ENCODE measurements at places on chromosomes 11 and 22. TPM values are rescaled to one million over a fixed set of nuclear protein-coding genes. Genes with fewer than 3 reads are reported as not detected.
A peak's percentile ranks its signal among the peaks of the same experiment; 100 is the strongest.

DNA sequence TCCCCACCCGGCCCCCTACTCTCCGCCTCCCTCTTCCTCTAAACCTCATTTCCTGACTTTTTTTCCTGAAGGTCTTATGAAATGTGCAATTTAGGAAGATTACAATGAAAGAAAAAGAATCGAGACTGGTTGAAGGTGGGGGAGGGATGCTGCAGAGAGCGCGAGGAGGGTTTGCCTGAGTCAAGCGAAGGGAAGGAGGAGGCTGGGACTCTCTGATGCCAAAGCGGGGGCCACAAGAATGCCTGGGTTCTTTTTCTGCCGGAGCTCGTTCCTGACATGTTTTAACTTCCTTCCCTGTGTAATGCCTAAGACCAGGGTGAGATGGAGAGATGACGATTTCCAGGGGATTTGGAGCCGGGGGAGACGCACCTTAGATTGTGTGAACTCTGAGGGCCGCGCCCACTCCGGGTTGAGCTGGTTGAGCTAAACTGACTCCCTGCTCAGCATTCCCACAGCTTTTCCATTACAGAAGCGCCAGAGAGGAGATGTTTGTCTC, 270.5 kb upstream of the SORL1-AS1 start:
- DNase-seq: no peak
- H3K27ac ChIP-seq: no peak overlapping the region
- no peak overlapping the region for H3K4me3 ChIP-seq
- peaks cover 24% of the 10 kb centered on the region for H3K27me3 ChIP-seq
- H3K36me3 ChIP-seq: peaks cover 9% of the 10 kb centered on the region

- no peak for DNase-seq
- no peak overlapping the region for H3K4me3 ChIP-seq
- H3K27me3 ChIP-seq: no peaks in the 10 kb centered on the region
- H3K4me1 ChIP-seq: no peaks in the 10 kb centered on the region
- H3K36me3 ChIP-seq: no peaks in the 10 kb centered on the region
- no peak overlapping the region for H3K27ac ChIP-seq
Observed at GRCh38 chr11:67544616-67545242, 21.5 kb upstream of the CABP2 start.

- DNase-seq: no peak
- H3K27me3 ChIP-seq: no peaks in the 10 kb centered on the region
- H3K4me3 ChIP-seq: no peak overlapping the region
- H3K4me1 ChIP-seq: no peaks in the 10 kb centered on the region
Observed at GRCh38 chr11:106482917-106483785, 405.7 kb downstream of the AASDHPPT start.

DNA sequence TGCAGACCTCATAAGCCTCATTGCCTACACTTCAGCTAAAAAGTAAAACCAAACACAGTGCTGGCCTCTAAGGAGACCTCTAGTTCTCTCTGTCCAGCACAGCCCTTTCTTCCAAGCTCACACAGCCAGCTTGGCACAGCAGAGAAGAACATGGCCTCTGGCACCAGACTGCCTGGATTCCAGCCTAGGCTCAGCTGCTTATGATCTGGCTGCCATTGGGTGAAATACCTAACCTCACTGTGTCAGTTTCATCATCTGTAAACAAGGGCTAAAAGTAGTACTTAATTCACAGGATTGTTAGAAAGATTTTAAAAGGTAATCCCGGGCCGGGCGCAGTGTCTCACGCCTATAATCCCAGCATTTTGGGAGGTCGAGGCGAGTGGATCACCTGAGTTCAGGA, 9.9 kb upstream of the ACER3 start:
- H3K4me1 ChIP-seq: no peaks in the 10 kb centered on the region
- H3K4me3 ChIP-seq: no peak overlapping the region
- H3K36me3 ChIP-seq: no peaks in the 10 kb centered on the region

DNA sequence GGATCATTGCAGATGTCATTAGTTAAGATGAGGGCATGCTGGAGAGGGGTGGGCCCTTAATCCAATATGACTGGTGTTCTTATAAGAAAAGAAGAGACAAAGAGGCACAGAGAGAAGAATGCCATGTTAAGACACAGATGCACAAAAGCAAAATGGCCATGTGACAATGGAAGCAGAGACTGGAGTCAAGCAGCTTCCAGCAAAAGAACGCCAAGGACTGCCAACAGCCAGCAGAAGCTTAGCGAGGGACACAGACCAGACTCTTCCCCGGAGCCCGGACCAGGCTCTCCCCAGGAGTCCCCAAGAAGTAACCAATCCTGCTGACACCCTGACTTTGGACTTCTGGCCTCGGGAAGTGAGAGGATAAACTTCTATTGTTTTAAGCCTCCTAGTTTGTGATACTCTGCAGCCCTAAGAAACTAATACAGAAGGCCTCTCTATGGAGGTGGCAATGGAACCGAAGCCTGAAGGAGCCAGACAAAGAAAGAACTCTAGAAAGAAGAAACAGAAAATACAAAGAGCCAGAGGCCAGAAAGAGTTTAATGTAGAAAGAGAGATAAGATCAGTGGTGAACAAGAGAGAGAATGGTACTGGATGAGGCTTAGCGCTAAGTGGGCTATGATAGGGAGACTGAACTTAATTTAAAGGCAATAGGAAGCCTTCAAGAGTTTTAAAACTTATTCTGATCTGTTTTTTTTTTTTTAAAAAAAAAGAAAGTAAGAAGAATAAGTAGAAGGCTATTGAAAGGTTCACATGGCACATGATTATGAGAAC, 27.7 kb downstream of the PRCP start:
- H3K4me3 ChIP-seq: no peak overlapping the region
- H3K36me3 ChIP-seq: peaks cover 5% of the 10 kb centered on the region
- peak overlapping the region; percentile 1 for H3K27ac ChIP-seq
- peaks cover 13% of the 10 kb centered on the region for H3K4me1 ChIP-seq

DNA sequence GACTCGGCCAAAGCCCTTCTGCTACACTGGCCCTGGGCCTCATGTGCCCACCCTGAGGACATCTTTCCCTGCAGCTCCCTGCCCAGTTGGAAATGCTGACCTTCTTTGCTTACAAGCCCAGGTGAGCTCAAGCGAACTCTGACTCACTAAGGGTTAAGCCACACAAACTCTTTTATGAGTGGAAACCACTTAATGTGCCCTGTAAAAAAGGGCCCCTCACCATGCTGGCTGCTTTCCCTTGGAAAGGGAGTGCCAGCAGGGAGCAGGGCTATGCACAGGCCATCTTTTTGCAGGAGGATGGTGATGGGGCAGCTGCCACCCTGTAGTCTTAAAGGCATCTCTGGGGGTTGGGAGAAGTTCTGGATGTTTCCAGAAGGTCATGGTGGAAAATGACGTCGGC, 18.7 kb downstream of the EHF start:
- H3K36me3 ChIP-seq: no peaks in the 10 kb centered on the region
- H3K4me1 ChIP-seq: peaks cover 3% of the 10 kb centered on the region
- no peak for DNase-seq
- H3K4me3 ChIP-seq: no peak overlapping the region

GRCh38 chr11:60280412-60280811, at the start of gene MS4A4A:
TSS of gene MS4A4A (plus strand) at chr11:60280666. CDS start at chr11:60280676, 10 bp downstream.
- H3K27ac ChIP-seq: no peak within 1 kb of the TSS
- H3K4me3 ChIP-seq: no peak within 1 kb of the TSS
- DNase-seq: no peak
- no peaks in the 10 kb centered on the region for H3K36me3 ChIP-seq
- H3K27me3 ChIP-seq: peaks cover 17% of the 10 kb centered on the region
- H3K4me1 ChIP-seq: no peaks in the 10 kb centered on the region

GRCh38 chr11:134583397-134583990, 171.5 kb upstream of the B3GAT1 start:
- peaks cover 43% of the 10 kb centered on the region for H3K4me1 ChIP-seq
- no peaks in the 10 kb centered on the region for H3K36me3 ChIP-seq
- H3K27ac ChIP-seq: peak overlapping the region; percentile 21
- H3K4me3 ChIP-seq: peak overlapping the region; percentile 74

DNA sequence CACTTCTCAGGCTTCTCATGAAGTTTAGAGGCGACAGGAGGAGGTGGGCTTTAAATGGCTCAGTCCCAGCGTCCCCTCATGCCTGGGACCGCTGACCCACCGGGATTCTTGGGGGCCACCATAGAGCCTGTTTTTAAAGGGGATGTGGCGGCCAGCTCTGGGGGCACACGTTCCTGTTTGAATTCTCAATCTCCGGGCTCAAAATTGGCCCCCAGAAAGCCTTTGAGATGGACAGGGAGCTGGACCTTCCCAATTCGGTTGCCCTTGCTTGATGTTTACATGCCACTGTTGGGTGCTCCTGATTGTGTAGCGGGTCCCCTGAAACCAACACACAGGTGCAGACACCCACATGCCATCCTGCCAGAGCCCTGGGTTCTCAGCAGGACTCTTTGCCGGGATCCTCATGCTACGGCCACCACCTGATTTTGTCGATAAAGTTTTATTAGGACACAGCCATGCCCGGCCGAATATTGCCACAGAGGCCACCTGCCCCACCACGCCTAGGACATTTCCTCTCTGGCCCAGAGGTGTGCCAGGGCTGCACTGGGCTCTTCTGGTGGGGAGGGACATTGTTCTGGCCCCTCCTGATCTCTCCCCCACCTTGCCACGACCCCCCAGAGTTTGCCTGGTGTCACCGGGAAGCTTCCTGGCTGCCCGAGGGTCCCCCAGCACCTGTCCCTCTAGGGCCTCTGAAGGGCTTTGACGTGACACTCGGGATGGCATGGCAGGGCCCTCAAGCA, 71.6 kb downstream of the KCNQ1 start:
- H3K4me1 ChIP-seq: no peaks in the 10 kb centered on the region
- DNase-seq: peak; percentile 51
- H3K4me3 ChIP-seq: no peak overlapping the region
- H3K27ac ChIP-seq: no peak overlapping the region
- no peaks in the 10 kb centered on the region for H3K36me3 ChIP-seq
- no peaks in the 10 kb centered on the region for H3K27me3 ChIP-seq

GRCh38 chr11:12329169-12329568, 48.2 kb upstream of the PARVA start:
- no peaks in the 10 kb centered on the region for H3K4me1 ChIP-seq
- H3K36me3 ChIP-seq: no peaks in the 10 kb centered on the region
- no peak overlapping the region for H3K27ac ChIP-seq
- H3K4me3 ChIP-seq: no peak overlapping the region
- DNase-seq: no peak
- no peaks in the 10 kb centered on the region for H3K27me3 ChIP-seq

DNA sequence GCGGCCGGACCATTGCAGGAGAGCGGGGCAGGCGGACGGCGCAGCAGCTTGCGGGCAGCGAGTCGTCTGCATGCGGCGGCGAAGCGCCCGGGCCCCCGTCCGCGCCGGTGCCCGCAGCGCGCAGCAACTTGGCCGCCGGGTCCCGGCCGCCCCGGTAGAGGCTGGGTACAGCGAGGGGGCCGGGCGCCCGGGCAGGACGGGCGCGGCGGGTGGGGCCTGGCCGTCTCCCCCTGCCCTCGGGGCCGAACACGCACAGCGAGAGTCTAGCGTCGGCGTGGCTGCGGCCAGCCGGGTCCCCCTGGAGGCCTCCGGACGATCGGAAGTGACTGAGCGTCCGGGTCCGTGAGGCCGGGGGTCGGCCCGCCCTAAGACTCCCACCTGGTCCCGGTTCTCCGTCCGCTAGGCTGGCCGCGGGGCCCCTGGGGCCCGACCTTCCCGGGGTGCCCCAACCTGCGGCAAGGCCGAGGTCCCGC, 775 bp upstream of the TRABD start:
- peaks cover 23% of the 10 kb centered on the region for H3K4me1 ChIP-seq
- H3K4me3 ChIP-seq: peak overlapping the region; percentile 79

- DNase-seq: no peak
- H3K36me3 ChIP-seq: peaks cover 24% of the 10 kb centered on the region
- no peaks in the 10 kb centered on the region for H3K27me3 ChIP-seq
- H3K4me1 ChIP-seq: peaks cover 5% of the 10 kb centered on the region
- no peak overlapping the region for H3K4me3 ChIP-seq
- no peak overlapping the region for H3K27ac ChIP-seq
Observed at GRCh38 chr11:118522571-118523072, 4.7 kb upstream of the TTC36 start.

DNA sequence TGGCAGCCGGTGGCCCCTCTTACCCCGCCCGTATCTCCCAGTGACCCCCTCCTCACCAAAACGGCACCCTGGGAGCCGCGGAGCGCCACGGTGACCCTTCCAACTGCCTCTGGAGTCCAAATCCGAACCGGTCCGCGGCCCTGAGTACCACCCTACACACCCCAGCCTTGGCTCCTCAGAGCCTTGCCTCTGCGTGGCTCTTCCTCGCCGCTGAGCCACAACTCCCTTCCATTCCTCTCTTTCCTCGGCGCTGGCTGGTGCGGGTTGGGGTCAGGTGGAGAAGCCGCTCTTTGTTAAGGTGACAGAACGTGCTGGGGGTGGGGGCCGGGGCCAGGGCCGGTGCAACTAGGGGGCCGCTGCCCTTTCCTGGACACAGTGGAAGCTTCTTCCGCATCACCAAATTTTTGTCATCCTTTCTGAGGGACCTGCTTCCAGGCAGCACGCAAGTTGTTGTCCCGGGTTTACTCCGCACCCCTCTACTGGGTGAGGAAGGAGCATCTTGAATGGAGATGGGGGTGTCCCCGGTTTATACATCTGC, 6.5 kb downstream of the ALX4 start:
- no peak for DNase-seq
- peaks cover 14% of the 10 kb centered on the region for H3K4me1 ChIP-seq

DNA sequence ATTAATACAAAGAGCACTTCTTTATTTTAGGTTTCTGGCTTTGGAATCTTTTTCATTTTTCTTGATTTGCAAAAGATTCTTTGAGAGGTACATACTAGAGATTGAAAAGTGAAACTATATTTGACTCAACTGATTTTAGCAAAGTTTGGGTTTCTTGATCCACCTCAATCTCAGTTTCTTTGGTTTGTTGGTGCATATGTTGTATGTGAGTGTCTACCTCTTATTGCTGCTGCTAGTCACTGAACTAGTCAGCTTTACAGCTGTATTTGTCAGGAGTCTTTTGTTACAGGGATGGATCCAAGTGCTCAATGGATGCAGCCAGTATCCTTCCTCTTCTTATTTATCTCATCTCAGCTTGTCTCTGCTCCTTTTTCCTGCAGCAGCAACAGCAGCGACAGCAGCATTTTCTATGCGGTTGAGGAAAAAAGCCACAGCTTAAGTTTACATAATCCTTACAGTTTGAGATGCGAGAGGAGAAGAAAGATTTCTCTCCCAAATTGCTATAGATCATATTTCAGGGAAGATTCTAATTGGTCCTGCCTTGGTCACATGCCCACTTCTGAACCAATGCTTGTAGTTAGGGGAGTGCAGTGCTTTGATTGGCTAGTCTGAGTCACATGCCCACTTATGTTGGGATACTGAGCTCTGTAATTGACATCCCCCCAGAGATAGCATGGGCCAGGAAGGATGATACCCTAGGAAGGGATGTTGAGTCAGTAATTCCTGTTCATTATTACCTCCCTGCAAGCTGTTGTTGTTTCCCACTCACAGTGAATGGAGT, 10.0 kb upstream of the ZNRF3 start:
- no peak overlapping the region for H3K4me3 ChIP-seq
- H3K27ac ChIP-seq: no peak overlapping the region
- H3K27me3 ChIP-seq: no peaks in the 10 kb centered on the region
- no peaks in the 10 kb centered on the region for H3K36me3 ChIP-seq

Gene KRTAP5-9
- total RNA-seq: not detected

Gene KRTAP5-11
- not detected for total RNA-seq

Gene DNAJB7
- total RNA-seq: not detected

Gene API5
- 128 TPM for total RNA-seq

Gene CRYBB3
- total RNA-seq: 0.78 TPM

Gene RAC2
- 1,078 TPM for total RNA-seq

Gene FGF19
- not detected for total RNA-seq

Gene E2F8
- 22.3 TPM for total RNA-seq

Measured in natural killer cell treated with Interleukin-12 subunit alpha and Interleukin-12 subunit beta and Interleukin-15 and Interleukin-18, amount 100 ng/mL, for 72 hours (primary cell).